ENCODE measurements at places on chromosomes 4 and X. TPM values are rescaled to one million over a fixed set of nuclear protein-coding genes. Genes with fewer than 3 reads are reported as not detected.

Gene CFAP99
- total RNA-seq: 0.28 TPM

DNA sequence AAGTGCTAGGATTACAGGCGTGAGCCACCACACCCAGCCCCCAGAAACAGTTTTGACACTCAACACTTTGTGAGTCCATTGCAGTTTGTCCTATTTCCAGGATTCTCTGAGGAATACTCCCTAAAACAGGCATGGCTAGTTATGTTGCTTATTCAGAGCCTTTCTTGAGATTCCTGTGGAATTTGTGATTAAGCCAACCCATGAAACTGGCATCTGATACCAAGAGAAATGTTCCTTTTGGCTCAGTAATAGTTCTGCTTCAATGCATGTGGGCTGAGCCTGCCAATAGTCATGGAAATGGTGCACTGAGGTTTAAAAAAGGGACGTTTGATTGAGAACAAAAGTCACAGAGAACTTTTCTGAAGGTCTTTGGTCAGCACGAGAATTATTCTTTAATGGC, 241.7 kb downstream of the PPP1R2C start:
- H3K36me3 ChIP-seq: no peaks in the 10 kb centered on the region
- H3K27ac ChIP-seq: no peak overlapping the region
- H3K27me3 ChIP-seq: no peaks in the 10 kb centered on the region
- H3K4me3 ChIP-seq: no peak overlapping the region
- no peaks in the 10 kb centered on the region for H3K4me1 ChIP-seq

Gene SOD3
- total RNA-seq: 31.2 TPM

DNA sequence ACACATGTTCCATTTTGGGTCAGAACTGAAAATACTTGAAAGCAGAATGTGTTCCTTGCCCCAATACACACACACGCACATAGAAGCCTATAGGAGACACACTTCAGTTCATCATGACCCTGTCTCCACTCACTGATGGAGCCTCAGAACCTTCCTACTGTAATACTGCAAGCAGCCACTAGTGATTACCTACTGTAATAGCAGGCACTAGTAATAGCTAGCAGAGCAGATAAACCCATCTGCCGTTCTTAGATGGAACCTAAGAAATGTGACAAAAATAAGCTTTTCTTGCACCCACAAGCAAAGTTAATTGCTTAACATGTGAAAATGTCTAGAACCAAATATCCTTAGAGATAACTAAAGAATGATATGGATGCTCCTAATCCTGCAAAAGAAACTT, 13.6 kb downstream of the AMTN start:
- H3K36me3 ChIP-seq: no peaks in the 10 kb centered on the region
- no peak for DNase-seq
- no peak overlapping the region for H3K4me3 ChIP-seq
- H3K27me3 ChIP-seq: no peaks in the 10 kb centered on the region
- no peak overlapping the region for H3K27ac ChIP-seq

Gene BMX
- 3.2 TPM for total RNA-seq

Gene SLC49A3
- 5.2 TPM for total RNA-seq

- no peaks in the 10 kb centered on the region for H3K4me1 ChIP-seq
- H3K27ac ChIP-seq: no peak overlapping the region
- H3K27me3 ChIP-seq: no peaks in the 10 kb centered on the region
- H3K4me3 ChIP-seq: no peak overlapping the region
Observed at GRCh38 chr4:114997576-114998247, 115.7 kb downstream of the NDST4 start.

GRCh38 chr4:137430171-137430570, 102.1 kb downstream of the PCDH18 start:
- no peaks in the 10 kb centered on the region for H3K27me3 ChIP-seq
- no peaks in the 10 kb centered on the region for H3K4me1 ChIP-seq
- no peak for DNase-seq
- H3K4me3 ChIP-seq: no peak overlapping the region
- H3K27ac ChIP-seq: no peak overlapping the region

- H3K27ac ChIP-seq: no peak overlapping the region
- H3K36me3 ChIP-seq: no peaks in the 10 kb centered on the region
- DNase-seq: no peak
- no peaks in the 10 kb centered on the region for H3K27me3 ChIP-seq
- H3K4me1 ChIP-seq: no peaks in the 10 kb centered on the region
Observed at GRCh38 chr4:65580551-65580950, 89.7 kb downstream of the EPHA5 start.

Gene MND1
- not detected for total RNA-seq

DNA sequence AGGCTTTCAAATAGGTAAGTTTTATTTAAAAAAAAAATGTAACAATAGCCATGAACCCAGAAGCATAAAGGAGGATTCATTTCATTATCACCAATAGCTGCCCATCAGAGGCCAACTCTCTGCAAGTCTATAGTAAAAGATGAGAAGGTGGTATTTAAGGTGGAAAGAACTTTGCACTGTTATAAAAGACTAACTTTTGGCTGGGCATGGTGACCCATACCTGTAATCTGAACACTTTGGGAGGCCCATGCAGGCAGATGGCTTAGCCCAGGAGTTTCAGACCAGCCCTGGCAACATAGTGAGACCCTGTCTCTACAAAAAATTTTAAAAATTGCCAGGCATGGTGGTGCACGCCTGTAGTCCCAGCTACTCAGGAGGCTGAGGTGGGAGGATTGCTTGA, 43.3 kb downstream of the RPS3A start:
- no peak overlapping the region for H3K4me3 ChIP-seq
- H3K27me3 ChIP-seq: no peaks in the 10 kb centered on the region
- H3K27ac ChIP-seq: no peak overlapping the region
- H3K36me3 ChIP-seq: no peaks in the 10 kb centered on the region
- DNase-seq: no peak
